ENCODE measurements at places on chromosomes 6 and 20.

- no peak for DNase-seq
These were observed 5.0 kb upstream of the ZBTB24 start for GRCh38 chr6:109488001-109488400.

DNA sequence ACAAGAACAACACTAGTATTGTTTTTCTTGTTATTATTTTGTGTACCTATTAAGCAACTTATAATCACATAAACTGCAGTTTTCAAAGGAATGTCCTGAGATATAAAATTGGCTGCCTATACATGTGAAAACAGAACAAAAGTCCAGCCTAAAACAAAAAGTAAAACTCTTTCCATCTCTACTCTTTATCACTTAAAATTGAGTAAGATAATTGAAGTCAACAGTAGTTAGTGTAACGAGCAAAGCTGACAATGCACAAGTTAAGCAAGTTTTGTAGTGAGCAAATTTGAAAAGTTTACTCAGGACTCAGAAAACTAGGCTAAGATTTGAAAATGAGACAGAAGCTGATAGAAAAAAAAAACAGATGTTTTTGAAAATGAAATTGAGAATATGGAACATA is 941.4 kb upstream of the MAN1A1 start:
- DNase-seq = no peak

DNA sequence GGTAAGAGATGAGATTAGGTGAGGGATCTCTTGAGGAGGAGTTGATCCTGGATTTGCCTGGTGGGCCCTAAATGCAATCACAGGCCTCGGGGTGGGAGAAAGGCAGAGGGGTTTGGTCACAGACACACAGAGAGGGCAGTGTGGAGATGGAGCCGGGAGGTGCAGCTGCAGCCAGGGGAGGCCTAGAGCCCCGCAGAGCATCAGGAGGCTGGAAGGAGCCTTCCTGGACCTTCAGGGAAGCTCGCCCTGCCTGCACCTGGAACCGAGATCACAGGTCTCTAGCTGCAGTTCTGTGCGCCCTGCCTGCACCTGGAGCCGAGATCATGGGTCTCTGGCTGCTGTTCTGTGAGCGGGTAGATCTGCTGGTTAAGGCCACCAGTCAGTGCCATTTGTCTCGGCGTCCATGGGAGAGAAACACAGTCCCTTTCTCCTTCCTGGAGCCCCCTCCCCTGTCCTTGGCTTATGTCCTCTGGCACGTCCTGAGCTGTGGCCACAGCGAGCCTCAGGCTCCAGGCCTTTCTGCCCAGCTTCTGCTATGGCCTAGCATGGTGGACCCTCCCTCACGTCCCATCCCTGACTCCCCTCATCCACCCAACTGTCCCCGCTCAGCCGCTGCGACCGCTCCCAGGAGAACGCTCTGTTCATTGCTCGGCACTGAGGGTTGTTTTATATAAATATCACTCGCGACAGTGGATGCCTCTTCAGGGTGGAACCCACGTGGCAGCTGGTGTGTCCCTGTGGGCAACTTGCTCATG is 112.0 kb downstream of the DACT2 start:
- DNase-seq = no peak

DNA sequence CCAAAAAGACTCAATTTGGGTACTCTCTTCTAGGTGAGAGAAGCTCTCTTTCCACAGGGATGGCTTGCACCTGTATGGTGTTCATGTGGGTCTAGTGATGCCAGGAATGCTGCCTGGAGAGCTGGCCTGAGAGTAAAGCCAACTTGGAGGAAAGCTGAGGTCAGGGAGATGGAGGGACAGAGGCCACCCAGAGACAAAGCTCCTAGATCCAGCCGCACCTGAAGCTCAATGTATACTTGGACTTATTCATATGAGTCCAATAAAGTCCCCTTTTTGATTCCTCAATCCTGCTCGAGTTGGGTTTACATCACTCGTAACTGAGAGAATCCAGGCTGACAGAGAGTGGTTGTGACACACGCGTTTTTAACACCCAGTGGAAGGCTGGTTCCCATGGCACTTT is 33.8 kb downstream of the SULF2 start:
- DNase-seq = no peak

DNA sequence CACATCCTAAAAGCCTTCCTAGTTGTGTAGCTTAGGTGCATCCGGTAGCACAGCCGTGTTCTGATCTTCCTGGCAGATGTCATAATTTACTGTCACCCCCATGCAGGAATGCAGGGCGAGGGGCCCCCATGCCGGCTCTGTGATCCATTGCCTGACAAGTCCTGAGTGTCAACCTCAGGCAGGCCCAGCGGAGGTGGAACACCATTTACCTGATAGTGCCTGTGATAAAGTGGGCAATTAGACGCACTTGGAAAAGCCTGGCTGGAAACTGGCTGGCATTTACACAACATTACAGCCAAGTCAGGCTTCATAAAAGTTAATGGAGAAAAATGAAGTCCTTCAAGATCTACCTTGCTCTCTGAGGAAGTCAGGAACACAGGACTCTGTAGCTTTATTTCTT is 521.4 kb upstream of the JAG1 start:
- no peak for DNase-seq

GRCh38 chr6:160028487-160029275 is 59.8 kb downstream of the IGF2R start:
- no peak for DNase-seq

DNA sequence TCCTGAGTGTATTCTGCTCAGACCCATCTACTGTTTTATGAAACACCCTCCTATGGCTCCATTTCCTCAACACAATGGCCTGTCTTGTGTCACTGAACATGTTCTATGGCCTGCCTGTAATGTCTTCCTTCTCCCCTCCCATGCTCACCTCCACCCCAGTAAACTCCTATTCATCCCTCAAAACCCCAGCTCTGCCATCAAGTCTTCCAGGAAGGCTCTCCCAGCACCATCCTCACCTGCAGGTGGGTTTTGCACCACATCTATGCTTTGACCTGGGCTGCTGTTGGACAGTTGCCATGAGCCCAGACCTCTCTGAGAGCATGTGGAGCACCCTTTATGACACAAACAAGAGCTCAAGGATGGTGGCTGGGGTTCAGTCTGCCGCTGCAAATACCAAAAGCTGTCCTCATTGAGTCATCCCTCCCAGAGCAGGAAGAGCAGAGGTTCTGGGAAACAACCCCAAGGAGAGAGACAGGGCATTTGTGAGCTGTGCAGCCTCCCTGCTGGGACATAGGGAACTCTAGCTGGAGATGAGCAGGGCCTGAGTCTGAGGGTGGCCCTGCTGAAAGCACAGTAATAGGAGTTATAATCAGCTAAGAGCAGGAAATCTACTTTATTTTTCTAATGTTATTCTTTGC is 93.8 kb upstream of the CD93 start:
- DNase-seq = no peak

DNA sequence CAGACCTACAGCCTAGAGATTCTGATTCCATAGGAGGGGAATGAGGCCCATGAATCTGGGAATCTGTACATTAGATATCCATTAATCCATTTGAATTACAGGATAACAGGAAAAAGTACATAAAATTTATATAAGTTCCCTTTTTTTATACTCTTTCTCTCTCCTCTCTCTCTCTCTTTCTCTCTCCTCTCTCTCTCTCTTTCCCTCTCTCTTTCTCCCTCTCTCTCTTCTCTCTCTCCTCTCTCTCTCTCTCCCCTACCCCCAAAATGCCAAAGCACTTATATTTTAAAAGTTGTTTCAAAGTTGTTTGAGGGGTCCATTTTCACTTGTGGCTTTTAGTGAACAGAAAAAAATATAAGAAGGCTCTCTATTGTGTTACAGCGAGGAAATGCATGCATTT is 15.1 kb downstream of the TSHZ2 start:
- no peak for DNase-seq

DNA sequence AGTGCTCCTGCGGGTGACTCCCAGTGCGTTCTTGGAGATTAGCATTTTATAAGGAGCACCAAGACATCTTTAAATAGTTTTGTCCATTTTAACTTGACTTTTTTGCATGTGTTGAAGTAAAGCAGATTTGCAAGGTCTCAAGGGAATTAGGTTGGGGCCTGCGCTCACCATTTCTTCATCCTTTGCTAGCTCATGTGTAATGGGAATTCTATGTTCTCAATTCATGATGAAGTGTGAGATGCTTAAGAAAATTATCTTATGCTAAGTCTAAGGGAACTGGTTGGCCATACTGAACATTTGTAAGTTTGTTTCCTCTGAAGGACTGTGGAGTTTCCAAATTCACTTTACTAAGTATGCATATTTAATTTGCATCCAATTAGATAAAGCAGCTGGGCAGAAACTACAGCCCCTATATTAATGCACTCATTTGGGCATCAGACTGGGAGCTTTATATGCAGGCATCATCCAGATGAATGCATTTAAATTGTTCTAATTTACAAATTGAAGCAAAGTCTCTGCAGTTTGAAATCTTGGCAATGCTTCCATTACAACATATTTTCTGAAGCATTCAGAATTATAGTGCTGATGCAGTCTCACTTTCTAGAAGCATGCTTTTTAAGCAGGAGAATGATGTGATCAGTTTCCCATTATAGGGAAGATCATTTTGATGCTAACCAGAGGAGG is 108.3 kb upstream of the AKAP12 start:
- no peak for DNase-seq

DNA sequence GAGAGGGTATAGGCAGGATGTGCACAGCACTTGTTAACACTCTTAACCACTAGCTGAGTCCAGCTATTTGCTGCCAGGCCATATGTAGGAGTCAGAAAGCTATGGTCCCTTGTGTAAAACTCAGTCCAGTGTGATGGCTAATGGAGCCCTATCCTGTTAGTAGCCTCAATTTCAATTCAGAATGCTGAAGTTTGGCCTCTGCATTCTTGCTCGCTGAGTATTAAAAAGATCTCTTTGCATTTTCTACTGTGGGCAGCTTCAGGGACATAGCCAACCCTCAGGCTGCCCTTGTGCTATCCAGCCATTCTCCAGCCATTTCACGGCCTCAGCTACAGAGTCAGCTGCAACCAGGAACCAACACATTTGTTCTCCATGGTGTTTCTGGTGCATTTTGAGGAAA is 92.5 kb downstream of the SPTLC3 start:
- no peak for DNase-seq

- no peak for DNase-seq
These were observed 21.0 kb downstream of the NFYA start for GRCh38 chr6:41093729-41094128.

GRCh38 chr6:44329858-44330257 is 12.6 kb upstream of the SPATS1 start:
- no peak for DNase-seq

- DNase-seq = no peak
These were observed 8.7 kb upstream of the PDE7B start for GRCh38 chr6:135842618-135843392.

DNA sequence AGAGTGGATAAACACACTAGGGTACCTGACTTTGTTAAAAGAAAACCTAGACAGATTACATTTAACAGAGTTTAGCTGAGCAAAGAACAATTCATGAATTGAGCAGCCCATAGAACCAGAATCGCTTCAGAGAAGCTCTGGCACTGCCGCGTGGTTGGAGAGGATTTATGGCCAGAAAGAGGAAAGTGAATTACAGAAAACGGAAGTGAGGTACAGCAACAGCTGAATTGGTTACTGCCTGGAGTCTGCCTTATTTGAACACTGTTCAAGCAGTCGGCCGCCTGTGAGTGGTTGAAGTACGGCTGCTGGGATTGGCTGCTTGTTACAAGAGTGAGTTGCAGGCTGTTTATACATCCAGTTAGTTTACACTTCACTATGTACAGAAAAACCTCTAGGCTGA is 253.8 kb upstream of the CDYL start:
- no peak for DNase-seq

- no peak for DNase-seq
These were observed 17.6 kb upstream of the ELMO2 start for GRCh38 chr20:46423882-46424482.

GRCh38 chr6:140321891-140322290 is 947.4 kb upstream of the CITED2 start:
- no peak for DNase-seq

DNA sequence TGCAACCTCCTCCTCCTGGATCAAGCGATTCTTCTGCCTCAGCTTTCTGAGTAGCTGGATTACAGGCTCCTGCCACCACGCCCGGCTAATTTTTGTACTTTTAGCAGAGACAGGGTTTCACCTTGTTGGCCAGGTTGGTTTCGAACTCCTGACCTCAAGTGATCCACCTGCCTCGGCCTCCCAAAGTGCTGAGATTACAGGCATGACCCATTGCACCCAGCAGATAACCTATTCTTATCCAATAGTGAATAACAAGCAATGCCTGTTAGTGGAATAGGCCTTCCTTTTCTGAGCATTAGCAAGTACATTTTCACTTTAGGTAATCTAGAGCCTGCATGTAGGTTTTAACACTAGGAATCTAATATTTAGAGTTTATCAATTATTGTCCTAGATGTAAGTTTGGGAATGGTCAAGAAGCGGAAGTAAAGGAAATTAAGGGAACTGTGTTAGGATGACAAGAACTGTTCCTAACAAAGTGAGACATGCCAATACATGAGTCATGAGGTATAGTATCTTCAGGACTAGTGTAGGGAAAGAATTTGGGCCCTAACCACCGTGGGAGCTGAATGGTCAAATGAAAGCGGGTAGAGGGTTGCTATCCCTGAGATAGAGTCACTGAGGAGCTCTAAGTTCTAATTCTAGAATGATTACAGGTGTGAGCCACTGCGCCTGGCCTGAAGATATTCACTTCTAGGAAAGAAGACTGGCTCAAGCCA is 15.0 kb downstream of the BLTP3A start:
- no peak for DNase-seq

GRCh38 chr6:168355716-168356522 is 36.3 kb upstream of the DACT2 start:
- DNase-seq = no peak

GRCh38 chr6:13287104-13287503 is 41.2 kb downstream of the TBC1D7 start:
- DNase-seq = no peak

GRCh38 chr6:45483021-45483420 is 105.3 kb upstream of the SUPT3H start:
- no peak for DNase-seq

DNA sequence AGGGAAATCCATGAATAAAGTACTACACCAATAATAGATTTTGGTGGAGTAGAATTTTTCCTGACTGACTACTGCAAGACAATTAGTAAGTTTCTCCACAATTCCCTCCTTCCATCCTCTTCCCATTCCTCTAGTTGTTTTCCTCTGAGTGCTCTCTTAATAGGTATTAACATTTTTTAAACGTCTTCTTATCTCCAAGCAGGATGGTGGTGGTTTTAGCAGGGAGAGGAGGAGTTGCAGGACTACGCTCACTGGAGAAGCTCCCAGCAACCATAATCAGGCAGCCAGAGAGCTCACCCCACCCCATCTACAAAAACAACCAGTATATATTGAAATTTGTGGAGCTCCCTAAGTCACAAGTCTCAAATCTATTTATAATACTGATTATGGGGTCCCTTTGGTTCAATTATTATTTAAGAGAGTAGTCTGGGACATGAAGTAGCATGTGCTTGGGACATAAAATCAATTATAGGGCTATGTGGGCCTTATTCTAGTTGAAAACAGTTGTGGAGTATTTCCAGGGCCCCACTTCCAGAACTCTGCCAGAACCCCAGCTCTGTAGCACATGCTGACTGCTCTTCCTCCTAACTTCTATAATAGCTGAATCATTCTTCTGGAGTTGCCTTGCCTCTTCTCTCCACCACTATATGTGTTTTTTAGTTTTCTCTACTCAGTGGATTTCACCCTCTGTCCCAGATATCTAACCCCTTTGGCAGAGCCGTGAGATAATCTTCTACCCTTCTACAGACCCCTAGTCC is 49.8 kb downstream of the MYB start:
- no peak for DNase-seq
